Amygdala (tissue), 56 donors: ENCODE measurements at places on chromosomes 3 and 15.

DNA sequence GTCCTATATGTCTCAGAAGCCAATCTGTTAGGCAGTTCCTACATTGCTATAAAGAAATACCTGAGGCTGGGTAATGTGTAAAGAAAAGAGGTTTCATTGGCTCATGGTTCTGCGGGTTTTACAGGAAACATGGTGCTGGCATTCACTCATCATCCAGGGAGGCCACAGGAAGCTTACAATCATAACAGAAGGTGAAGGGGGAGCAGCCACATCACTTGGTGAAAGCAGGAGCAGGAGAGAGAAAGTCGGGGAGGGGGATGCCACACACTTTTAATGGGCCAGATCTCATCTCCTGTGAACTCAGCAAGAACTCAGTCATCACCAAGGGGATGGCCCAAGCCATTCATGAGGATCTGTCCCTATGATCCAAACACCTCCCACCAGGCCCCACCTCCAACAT lies 9.1 kb downstream of the SLC49A4 start:
- DNase-seq: no peak

GRCh38 chr3:18334837-18335601 lies 90.1 kb downstream of the SATB1 start:
- no peak for DNase-seq

- no peak for DNase-seq
Observed at GRCh38 chr3:126133606-126134005, 46.8 kb downstream of the ALDH1L1 start.

DNA sequence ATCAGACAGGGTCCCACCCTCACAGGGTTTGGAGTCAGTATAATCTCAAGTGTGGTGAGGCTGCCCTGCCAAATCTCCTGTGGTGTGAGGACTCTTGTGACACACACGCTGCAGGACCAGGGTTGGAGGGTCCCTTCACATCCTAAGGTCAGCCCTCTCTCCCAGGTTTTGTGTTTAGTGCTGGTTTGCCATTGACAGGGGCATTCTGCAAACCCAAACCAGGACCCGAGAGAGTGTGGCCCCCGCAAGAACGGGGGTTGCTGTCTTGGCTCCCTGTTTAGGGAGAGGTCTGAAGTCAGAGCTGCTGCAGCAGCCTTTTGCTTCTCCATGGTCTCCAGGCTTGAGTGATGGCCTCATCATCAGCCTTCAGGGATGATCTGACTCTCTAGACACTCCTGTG lies 14.7 kb downstream of the FAM107A start:
- DNase-seq: no peak

- DNase-seq: no peak
Observed at GRCh38 chr3:129583289-129583688, 23.2 kb downstream of the PLXND1 start.

GRCh38 chr15:49168016-49168415 lies 2.0 kb upstream of the GALK2 start:
- no peak for DNase-seq

GRCh38 chr3:70309591-70309990 lies 2.8 kb downstream of the MDFIC2 start:
- DNase-seq: no peak

DNA sequence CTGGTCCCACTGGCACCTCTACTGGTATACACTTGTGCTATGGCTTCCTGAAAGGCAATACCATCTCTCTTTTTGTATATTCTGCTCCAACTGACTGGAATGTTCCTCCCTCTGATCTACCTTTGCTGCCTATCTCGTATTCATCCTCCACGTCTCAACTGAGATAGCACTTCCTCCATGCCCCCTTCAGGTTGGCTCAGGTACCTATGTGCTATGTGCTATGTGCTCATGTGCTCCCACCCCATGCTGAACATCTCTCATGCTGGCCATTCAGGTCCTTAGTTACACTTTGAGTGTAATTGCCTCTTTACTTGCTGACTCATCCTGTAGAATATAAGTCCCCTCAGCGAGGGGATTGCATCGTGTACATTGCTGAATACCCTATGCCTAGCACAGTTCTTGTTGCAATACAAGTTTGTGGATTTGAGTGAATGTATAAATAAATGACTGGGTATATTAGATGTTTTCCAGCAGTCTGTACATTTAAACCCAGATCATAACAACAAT lies 156.9 kb downstream of the SOX2 start:
- DNase-seq: no peak

DNA sequence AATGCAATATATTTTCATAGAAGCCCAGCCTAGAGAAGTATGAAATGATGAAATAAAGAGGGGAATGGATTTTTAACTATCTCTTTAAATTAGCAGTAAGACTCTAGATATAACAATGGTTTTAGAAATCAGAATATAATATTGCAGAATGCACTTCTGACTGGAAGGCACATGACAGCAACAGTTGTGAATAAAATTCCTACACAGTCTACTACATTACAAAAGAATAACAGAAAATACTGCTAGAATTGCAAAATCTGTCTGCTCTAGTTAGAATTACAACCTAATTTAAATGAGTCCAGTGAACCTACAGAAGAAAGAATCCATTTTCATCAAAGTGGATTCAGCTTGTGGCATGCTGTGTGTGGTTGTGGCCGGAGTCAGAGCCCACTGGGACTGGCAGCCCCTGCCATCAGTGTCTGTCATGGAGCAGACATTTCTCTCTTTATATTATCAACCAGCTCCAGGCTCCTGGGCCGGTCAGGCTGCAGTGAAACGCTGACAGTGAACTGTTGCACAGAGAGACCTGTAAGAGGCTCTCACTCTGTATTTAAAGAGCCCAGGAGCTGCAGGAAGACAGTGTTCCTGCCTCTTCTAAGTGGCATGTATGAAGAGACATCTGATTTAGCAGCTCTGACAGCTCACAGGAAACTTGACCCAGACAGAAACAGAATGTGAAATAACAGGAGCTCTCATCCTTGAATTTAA lies 1523.8 kb upstream of the CADM2 start:
- no peak for DNase-seq

DNA sequence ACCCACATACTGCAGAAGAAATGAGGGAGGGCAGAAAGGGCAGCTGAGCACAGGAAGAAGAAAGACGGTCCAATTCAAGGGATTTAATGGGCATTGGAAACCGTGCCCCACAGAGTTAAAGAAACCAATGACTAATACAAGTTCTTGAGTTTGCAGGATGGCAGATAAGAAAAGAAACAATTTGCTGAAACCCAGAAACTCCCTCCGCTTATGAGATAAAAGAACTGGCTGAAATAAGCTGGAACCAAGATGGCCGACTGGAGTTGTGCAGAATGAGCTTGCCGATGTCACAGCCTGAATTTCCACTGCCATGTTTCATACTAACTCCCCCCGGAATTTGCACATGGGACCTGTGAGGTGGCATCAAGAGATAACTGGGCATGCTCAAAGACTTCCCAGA lies 47.1 kb downstream of the SCAP start:
- DNase-seq: no peak

DNA sequence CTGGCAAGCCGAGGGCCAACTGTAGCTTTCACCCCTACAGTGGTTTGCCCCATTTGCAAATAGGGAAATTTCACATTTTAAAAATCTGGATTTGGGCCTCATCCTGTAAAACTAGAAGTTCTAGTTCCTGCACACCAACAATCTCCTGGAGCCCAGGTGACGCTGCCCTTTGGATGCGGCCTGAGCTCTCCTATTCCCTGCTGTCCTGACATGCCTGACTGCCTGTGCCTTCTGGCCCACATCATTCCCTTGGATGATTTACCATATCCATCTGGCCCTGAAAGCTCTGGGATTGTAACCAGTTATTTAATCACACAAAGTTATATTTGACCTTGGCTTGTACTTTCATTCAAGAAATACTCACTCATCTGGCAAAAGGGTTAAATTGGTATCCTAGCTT lies 272.3 kb downstream of the ARRDC4 start:
- DNase-seq: no peak

GRCh38 chr3:101478980-101479379 lies 34.0 kb downstream of the SENP7 start:
- no peak for DNase-seq

- DNase-seq: no peak
Observed at GRCh38 chr15:67061811-67062368, 3.5 kb upstream of the SMAD3 start.

DNA sequence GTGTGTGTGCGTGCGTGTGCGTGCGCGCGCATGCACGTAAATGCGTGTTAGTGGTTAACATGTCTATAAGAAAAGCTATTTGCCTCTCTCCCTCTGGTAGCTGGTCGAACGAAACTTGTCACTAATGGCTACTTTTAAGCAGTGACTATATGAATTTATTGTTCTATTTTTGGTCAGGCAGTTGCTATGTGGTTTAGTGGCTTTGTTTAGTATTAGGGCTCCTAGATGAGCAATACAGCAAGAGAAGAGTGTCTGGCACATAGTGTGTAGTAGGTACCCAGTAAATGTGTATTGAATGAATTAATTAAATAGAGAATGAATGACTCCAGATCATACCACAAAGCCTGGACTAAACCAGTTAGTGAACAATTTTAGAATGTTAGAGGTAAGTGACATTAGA lies 171.6 kb downstream of the PPM1L start:
- DNase-seq: no peak

DNA sequence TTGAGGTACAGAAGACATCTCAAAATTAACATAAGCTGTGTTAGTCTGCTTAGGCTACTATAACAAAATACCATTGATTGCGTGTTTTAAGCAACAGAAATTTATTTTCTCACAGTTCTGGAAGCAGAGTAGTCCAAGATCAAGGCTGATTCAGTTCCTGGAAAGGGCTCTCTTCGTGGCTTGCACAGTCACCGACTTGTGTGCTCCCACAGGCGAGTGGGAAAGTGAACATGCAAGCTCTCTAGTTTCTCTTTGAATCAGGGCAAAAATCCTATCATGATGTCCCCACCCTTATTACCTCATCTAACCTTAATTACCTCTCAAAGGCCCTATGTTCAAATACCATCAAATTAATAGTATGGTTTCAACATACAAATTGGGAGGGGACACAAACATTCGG lies 505.9 kb downstream of the ZIC1 start:
- no peak for DNase-seq

GRCh38 chr3:14899993-14900618 lies 47.3 kb upstream of the NR2C2 start:
- no peak for DNase-seq

GRCh38 chr15:78092261-78093041 lies at the start of gene SH2D7:
TSS of gene SH2D7 (plus strand) at chr15:78092561. CDS start at chr15:78092585, 24 bp downstream.
- no peak for DNase-seq
